ENCODE measurements at places on chromosomes 11 and 22.

GRCh38 chr11:59164028-59164427 lies 7.9 kb upstream of the DTX4 start:
- no peak for DNase-seq

GRCh38 chr11:130087294-130087926 lies 17.7 kb downstream of the APLP2 start:
- DNase-seq, result no peak

- peak; percentile 38 for DNase-seq
These were observed 10.9 kb downstream of the ZNF74 start for GRCh38 chr22:20404881-20405280.

DNA sequence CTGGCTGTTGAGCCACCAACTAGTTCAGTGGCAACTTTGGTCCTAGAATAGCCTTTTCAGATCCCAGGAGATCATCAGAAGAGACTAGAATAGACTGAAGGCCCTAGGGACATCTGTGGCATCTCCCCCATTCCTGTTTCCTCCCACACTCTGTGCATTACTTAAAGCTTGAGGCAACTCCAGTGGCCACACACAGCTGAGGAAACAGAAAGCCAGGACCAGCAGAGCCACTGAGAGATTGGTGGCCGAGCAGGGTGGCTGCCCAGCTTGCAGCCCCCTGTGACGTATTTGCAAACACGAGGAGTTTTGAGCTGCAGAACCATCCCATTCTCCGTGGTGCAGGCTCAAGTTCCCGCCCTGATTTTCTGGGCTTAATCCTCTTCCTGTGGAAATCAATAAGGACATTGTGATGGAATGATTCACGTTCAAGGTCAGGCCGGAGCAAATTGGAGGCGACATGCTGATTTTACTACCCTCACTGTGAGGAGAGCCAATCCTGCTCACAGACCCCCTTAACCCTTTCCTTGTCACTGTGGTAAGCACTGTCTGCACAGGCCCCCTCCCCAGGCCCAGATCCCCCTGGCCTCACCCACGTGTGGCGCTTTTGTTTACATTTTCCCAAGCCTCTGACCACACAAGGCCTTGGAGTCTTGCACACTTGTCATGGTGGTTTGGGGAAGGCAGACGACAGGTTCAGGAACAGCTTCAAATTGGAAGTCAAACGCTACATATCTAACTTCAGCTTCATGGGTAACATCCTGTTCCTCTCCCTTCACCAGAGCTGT lies 69.1 kb upstream of the MYOD1 start:
- peak; percentile 68 for DNase-seq

- DNase-seq, result no peak
These were observed 12.9 kb upstream of the ARHGAP42 start for GRCh38 chr11:100674212-100674611.

DNA sequence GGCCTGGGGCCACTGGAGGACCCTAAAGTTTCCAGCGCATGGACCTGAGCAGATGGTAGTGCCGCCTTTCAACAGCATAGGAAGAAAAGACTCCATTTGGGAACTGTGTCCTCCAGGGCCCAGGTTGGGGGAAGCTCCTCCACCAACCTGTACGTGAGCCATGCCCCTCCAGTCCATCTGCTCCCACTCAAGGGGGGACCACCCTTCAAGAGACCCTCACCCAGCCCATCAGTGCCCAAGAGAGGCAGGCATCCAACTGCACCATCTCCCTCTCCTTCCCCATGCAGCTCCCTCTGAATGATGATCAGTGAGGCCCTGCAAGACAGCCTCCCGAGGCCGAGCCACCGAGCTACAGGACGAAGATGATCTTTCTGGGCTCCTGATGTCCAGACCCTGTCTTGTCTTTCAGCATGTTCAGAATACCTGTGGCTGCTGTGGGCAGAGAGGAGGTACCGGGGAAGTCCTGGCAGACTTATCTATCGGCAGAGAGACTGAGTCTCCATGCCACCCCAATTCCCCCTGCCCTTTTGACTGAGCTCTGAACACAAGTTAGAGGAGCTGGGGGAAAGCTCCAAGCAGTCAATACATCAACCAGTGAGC lies 25.0 kb upstream of the JAM3 start:
- DNase-seq, result no peak

- no peak for DNase-seq
These were observed 16.3 kb upstream of the ARFGAP3 start for GRCh38 chr22:42873356-42873755.

- DNase-seq, result no peak
These were observed 100.6 kb upstream of the CD44 start for GRCh38 chr11:35038211-35038928.

- no peak for DNase-seq
These were observed 75.9 kb downstream of the MAML2 start for GRCh38 chr11:96267001-96267495.

DNA sequence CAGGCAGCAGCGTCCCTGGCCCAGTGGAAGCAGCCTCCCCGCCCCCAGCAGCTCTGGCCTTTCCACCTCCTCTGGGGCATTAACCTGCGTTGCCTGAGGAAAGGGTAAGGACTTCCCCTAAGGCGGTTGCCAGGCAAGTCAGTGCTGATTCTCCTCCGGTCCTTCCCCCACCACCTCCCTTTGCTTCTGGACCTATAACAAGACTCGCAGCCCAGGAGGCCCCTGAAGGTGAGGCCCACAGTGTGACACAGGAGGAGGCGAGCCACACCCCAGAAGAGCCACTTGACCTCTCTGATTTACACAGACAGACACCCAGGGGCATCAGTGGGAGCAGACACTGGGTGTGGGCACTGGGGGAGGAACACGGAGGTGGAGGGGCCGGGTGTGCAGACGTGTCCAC lies 35.4 kb downstream of the ASCL2 start:
- no peak for DNase-seq

GRCh38 chr22:42862045-42862734 lies 5.1 kb upstream of the ARFGAP3 start:
- no peak for DNase-seq

DNA sequence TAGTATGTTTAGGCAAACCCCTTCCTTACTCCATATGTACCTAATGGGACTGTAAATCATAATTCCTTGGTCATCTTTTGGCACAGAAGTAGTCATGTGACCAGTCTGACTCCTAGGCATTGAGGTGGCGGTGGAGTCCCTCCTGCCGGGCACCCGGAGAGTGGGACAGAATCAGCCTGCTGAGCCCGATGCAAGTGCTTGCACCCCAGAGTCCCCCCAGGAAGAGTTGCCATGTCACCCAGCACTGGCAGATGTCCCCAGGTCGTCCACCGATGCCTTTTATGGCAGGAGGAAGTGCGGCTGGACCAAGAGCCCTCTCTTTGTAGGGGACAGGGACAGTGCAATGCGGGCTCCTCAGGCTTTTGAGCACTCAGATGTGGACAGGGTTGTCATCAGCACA lies 500.3 kb downstream of the NELL1 start:
- no peak for DNase-seq

DNA sequence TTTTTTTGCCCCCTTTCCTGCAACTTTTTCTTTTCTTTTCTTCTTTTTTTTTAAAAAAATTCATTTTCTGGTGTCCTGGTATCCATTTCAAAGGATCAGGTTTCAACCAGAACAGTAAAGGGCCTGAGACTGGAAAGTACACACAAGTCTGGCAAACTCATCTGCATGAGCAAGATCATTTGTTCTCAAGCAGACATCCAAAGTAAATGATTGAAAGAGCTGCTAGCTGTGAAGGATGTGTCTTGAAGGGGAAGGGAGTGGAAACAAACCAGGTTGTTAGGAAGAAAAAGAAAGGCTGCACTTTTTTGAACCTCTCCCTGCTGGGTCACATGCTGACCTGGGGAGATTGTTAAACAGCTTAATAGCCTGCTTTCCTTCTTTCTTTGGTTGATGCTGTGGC lies 5.3 kb downstream of the YAP1 start:
- no peak for DNase-seq

DNA sequence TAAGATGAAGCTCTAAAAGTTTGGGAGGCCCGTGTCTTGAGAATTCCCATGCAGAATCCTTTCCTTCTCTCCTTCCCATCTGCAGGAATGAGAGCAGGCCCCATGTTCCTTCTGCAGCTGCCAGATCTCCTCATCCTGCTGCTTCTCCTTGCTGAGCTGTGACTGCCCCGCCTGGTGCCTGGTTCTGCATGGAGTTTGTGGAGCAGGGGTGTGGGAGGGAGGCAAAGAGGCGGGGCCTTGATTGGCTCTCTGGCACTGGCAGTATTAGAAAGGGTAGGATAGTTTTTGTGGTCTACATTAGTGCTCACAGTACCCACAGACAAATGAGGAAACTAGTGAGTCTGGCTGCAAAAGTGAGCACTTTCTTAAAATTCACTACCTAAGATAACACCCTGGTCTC lies 91.1 kb upstream of the CLPB start:
- DNase-seq, result no peak

- no peak for DNase-seq
These were observed 319.2 kb downstream of the MN1 start for GRCh38 chr22:27482402-27482801.

DNA sequence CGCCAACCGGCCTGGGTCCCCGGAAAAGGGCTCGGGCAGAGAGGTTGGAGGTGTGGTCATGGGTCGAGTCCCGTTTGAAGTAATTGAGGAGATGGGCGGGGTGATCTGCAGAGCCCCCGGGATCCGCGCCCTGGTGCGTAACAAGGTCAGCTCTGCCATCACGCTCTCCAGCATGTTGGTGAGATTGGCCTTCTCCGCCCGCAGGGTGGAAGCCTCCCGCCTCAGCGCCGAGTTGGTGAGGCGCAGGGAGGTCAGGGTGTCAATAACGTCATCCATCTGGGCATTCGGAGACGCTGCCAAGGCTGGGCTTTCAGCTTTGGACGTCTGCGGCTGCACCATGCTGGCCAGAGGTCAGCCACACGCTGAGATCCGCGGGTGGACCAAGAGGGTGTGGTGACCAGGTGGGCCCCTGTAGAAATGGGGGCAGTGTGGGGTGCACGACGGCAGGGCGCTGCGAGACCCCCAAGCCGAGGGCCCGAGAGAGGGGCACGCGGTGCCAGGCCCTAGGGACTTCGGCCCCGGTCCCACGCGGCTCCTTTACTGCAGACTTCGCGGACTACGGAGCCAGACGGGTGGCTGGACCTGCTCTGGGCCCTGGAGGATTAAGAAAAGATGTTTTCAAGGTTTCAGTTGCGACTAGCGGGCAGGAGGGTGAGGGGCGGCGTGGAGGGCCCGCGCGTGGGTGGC lies 672 bp downstream of the RTL6 start:
- DNase-seq, result no peak

DNA sequence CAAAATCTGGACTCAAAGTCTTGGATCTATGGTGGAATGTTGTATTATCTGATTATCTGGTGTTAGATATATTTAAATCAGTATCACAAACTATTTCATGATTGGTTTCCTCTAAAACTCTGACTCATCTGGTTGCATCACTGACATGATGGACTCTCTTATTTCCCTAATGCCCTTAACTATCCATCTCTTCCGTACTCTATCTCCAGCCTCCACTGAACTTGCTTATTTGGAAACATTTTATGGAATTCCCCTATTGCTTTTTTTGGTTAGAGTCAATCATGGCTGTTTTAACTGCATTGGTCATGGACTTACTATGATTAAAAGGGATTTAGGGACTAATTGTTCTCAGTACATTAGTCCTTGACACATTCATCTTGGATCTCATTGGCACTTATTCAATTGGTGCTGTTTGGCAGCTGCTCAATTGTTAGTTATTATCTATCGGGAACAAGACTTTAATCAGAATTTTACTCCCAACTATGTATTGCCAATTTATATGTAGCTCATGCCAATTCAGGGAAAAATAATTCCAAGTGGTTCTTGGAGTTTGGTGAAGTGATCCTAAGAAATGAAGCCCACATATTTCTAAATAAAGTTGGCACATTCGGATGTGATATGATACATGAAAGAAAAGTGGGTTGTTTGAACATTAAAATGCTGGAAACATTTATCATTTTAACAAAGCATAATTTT lies 942.0 kb upstream of the CCDC90B start:
- no peak for DNase-seq

DNA sequence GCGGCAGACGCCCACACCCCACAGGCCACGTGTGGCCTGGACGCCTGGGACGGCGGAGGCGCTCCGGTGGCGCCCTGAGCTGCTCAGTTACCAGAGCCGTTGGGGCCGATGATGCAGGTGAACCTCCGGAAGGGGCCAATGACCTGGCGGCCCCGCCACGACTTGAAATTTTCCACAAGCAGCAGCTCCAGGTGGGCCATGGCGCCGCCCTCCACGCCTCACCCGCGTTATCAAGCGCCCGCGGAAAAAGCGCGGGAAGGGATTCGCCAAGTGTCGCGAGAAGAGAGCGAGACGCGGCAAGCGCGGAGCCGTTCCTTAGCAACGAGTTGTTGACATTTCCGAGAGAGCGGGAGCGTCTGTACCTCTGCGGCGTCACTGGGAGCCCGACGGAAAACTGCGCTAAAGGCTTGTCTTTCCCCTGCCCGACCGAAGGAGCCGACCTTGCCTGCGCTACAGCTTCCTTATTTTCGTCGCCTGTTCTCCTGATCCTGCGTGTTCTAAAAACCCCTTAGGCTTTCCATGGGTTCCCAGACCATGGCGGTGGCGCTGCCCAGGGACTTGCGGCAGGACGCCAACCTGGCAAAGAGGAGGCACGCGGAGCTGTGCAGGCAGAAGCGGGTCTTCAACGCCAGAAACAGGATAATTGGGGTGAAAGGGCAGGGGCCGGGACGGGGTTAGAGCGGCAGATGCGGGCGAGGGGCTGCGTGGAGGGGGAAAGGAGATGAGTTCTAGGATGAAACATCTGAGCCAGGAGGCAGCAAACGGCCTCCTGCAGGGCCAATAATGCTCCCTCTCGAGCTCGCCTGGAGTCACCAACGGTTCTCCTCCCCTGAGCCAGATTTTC lies at the start of the genes RIBC2 and SMC1B:
RIBC2 (plus strand) TSS at position 326 of the 844 bp plus-strand sequence; CDS start at position 520, 194 bp downstream.
SMC1B (minus strand) TSS at position 232 of the 844 bp plus-strand sequence; CDS start at position 200, 32 bp downstream.
- peak; percentile 88 for DNase-seq

- DNase-seq, result peak; percentile 92
These were observed at the start of gene SBF2 for GRCh38 chr11:10293423-10294289. SBF2 (minus strand) TSS chr11:10294219; CDS start chr11:10294069, 150 bp downstream.

DNA sequence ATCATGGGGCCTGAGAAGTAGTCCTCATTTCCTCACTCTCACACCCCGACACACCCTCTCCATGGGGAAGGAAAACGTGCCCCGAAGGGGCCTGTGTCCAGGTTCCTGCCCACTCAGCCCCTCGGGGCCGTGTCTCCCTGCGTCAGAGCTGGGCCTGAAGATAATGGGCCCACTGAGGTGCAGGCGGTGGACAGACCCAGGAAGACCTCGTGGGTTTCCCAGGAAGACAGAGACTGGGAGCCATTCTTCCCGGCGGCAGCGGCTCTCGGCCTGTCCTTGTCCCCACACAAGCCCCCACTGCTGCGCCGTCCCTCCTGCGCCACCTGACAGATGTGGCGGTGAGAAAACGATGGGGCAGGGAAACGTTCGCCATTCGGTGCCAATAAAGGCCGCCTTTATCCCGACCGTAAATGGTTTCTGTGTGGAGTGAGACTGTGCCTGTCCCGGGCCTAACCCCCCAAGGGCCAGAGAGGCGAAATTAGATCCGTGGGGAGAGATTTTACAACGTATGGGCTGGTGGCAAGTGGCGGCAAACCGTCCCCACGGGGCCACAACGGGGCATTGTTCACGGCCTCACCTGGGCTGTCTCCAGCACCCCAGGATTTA lies 89.0 kb downstream of the CDKN1C start:
- peak; percentile 50 for DNase-seq

DNA sequence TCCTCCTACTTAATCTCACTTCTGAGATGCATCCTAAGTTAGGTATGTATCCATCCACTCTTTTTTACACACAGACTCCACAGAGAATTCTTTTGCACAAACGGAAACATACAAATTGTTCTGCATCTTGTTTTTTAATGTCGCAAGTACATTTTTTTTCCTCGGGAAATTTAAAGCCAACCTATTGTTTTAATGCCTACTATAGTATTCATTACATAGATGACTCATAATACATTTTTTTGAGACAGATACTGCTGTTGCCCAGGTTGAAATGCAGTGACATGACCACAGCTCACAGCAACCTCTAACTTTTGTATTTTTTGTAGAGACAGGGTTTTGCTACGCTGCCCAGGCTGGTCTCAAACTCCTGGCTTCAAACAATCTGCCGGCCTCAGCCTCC lies 90.8 kb upstream of the TMEM45B start:
- no peak for DNase-seq

All from left forelimb (tissue), 1 donor.